ENCODE measurements at places on chromosomes 2 and 18. TPM values are rescaled to one million over a fixed set of nuclear protein-coding genes. Genes with fewer than 3 reads are reported as not detected.

- no peak for DNase-seq
Measured at GRCh38 chr2:192953116-192953515, 758.4 kb upstream of the TMEFF2 start.

- DNase-seq, result no peak
Measured at GRCh38 chr2:14632133-14632936, at the start of gene LRATD1. TSS of gene LRATD1 (plus strand) at chr2:14632717. CDS start at chr2:14633980, 1,263 bp downstream.

DNA sequence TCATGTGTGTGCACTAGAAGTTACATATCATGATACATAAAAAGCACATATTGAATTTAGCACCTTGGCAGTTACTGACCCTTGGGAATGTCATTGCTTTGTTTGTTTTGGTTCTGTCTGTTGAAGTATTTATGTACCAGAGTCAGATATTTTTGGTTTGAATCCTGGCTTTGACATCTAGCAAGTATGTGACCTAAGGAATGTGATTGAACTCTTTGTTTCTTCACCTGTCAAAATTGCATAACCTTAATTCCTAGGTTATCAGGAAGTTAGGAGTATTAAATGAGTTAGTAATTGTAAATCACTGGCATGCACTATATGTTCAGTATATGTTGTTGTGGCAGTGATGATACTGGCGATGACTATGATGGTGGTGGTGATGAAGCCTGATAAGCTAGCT is 1003.5 kb upstream of the NRXN1 start:
- DNase-seq, result no peak

- DNase-seq, result no peak
Measured at GRCh38 chr2:218644721-218645120, 14.7 kb downstream of the ZNF142 start.

GRCh38 chr2:86793752-86794151 is 3.0 kb upstream of the CD8A start:
- DNase-seq, result no peak

DNA sequence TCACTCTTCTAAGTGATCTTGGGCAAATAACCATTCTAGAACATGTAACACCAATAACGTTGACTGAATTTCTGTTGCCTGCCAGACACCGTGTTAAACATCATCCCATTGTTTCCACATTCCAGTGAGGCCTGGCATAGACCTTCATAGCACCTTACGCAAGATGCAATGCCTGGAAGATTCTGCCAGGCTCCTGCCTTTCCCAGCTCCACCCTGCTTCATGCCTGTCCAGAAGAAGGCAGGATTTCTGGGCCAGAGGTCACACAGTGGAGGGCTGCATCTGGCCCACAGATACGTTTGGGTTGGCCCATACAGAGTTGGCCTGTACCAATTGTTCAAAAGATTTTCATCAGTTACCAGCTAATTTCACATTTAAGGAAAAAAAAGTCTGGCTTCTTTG is 46.3 kb downstream of the EN1 start:
- no peak for DNase-seq

DNA sequence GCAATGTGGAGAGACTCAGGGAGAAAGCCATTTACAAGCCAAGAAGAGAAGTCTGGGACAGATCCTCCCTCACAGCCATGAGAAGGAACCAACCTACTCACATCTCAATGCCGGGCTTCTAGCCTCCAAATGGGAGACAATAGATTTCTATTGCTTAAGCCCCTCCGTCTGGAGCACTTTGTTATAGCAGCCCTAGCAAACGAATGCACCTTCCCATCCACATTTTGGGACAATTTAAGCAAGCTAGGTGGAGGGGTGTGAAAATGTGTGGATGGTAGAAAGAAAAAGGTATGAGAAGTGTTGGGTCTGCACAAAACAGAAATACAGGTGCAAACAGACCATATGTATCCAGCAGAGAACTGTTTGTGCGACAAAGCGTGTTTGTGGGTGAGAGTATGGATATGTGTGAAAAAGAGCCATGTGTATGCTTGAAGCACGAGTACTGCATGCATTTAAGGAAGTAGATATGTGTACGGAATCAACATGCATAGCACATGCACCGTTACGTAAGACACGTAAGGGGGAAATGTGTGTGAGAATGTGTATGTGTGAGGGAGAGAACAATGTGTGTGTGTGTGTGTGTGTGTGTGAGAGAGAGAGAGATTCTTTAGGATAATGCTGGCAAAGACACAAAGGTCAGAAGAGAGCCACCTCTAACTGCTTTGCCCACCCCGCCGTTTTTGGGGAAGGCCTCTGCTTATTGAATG is 13.1 kb upstream of the E2F6 start:
- no peak for DNase-seq

STARD6 gene
- not detected for total RNA-seq

C1GALT1C1L gene
- 0.74 TPM for total RNA-seq

DNA sequence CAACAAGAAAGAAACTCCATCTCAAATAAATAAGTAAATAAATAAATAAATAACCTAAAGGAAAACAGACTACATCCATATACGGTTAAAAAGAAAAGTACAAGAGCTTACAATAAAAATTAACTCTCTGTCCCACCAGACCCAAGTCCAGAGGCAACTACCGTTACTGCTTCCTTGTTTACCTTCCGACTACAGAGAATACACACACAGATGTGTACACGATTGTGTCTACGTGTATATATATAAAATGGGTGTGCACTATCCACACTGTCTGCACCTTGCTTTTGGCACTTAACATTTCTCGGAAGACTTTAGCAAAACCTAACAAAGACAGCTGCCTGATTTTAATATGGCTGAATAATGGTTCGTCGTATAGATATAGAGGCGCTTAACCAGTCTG is 69.9 kb downstream of the ACTR2 start:
- DNase-seq, result no peak

GRCh38 chr2:97714084-97714949 is 941 bp downstream of the ZAP70 start:
- DNase-seq, result no peak

IGFBP2 gene
- total RNA-seq, result 32.5 TPM

DNA sequence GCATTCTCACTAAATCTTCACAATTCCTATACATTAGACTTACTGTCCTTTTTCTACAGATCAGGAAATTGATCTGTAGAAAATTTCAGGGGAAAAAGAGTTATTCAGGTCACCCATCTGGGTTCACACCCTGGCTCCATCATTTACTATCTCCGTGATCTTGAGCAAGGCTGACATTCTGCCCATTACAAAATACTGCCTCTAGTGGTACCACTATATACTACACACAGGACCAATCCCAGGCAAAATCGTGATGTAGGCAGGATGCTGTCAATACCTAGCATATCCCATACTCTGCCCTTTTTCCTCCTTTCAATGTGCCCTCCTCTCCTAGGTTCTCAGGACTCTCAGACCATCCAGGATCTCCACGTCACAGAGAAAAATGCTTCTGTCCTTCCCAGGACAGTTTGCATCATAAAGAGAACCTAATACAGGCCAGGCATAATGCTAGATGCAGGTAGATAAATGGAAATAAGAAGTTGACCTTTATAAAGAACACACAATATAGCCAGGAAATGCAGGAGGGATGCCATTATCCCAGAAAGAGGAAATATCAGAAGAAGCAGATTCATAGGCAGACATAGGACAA is 101.9 kb downstream of the CDH20 start:
- no peak for DNase-seq

GRCh38 chr18:38496222-38496793 is 930.7 kb upstream of the CELF4 start:
- DNase-seq, result no peak

GRCh38 chr2:122955776-122956175 is 1069.3 kb upstream of the CNTNAP5 start:
- DNase-seq, result no peak

UGT1A5 gene
- not detected for total RNA-seq

- no peak for DNase-seq
Measured at GRCh38 chr2:131156452-131157149, 51.5 kb downstream of the PLEKHB2 start.

DNA sequence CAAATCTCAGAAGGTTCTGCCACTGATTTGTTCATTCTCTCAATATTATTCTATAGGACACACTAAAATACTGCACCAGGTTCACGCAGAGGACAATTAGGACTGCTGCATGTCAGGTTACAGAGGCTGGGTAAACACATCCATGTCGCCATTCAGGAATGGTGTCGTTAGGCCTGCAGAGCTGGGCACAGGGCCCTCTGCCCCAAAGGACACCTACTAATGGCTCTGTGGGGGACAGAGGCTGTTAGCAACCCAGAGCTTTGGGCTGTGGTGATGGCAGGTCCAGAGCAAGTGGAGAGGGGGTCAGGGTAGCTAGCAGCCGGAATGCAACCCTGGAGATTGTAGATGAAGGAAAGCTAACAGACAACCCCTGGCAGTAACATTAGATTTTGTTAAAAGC is 115.9 kb downstream of the TTC32 start:
- DNase-seq, result no peak

GRCh38 chr18:50458366-50458765 is 83.5 kb downstream of the SKA1 start:
- no peak for DNase-seq

DNA sequence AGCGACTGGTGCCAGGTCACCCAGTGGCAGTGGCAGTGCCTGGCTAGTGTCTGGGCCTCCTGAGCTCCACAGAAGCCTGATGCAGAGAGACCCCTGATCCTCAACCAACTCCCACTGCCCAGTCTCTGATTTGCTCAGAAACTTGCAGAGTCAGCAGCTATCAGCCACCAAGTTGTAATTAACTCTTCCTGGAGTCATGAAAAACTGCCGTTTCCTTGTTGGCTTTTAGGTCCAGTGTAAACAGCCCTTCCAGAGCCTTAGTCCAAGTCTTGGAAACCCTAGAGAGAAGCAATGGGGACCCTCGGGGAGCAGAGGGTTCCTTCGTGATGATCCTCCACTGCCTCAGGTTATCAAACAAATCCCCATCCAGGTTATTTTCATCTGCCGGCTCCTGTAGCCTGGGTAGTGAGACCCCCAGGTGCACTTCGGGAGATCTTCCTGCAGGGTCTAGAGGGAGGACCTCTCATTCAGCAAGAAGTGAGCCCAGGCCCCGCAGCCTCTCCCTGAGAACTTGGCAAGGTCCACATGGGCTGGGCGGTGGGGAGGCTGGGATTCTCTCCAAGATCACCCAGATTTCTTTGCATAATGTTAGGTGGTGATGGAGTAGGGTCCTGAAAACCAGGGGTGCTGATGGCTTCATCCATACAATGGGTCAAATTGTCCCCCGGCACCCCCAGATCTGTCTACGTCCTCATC is 137.7 kb upstream of the HDAC4 start:
- no peak for DNase-seq

DNA sequence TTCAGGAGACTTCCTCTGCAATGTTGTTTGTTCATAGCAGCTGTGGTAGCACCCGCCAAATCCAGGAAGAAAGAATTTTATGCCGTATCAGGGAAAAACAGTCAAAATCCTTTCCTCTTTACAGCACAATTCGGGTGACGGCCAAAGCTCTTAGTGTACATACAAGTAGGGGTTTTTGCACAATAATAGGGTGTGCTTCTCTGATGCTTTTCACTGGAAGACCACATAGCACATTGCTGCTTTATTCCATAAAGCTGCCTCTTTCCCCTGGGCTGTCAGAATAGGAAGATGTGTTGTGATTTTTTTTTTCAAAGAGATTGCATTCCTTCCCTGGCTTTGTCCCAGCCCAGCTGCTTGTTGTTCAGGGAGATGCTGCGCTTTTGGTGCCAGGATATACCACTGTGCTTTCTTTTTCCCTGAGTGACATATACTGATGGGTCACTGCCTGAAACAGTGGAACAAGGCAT is 27.2 kb upstream of the LANCL1 start:
- DNase-seq, result no peak

UGT1A3 gene
- total RNA-seq, result not detected

GRCh38 chr2:138898855-138899254 is 118.7 kb upstream of the NXPH2 start:
- DNase-seq, result no peak

- no peak for DNase-seq
Measured at GRCh38 chr2:222747526-222748160, 76.2 kb downstream of the MOGAT1 start.

DNA sequence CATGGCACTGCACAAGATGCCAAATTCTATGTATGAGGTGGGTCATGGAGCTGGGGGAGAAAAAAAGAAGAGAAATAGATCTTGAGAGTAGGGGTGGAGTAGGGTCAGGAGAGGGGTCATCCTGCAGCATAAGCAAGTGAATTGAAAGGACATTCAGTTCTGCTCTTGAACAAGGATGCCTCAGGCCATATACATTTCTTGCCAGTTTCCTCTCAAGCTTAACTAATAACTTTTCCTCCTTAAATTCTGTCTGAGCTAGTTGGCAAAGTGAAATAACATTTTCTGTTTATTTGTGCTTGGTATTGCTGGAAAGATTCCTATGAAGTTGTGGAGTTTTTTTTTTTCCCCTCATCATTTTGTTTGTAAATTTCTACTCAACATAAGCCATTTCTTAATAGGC is 99.0 kb upstream of the LTBP1 start:
- no peak for DNase-seq

DUSP19 gene
- total RNA-seq, result 1.6 TPM

SANBR gene
- total RNA-seq, result 9.4 TPM

DNA sequence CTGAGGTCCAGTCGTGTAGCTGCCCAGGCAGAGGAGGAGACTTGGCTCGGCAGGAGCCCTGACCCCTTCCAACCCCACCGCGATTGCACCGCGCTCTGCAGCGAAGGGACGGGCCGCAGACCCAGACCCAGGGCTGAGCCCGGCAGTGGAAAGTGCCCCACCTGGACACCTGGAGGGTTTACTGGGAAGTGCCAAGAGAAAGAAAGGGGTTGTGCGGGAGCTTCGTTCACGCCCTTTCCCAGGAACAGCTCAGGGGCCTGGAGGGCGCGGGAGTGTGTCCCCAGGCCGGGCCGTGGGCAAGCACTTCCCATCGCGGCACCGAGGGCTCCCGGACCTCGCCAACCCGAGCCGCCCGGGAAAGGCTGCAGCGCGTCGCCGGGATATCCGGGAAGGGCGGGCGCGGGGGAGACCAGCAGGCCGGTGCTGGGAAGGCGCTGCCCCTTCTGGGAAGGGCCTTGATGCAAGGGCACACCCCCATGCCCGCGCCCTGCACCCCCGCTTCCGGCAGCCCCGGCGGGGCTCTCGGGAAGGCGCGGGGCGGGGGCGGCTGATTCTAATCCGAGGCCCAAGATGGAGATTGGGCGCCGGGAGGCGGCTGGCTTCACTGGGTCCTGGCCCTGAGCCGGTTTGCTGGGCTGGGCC is 36.1 kb upstream of the MRPL33 start:
- no peak for DNase-seq

GRCh38 chr2:159091381-159091780 is 122.9 kb downstream of the TANC1 start:
- no peak for DNase-seq

All from activated T-helper 2 cell treated with anti-CD3 and anti-CD28 coated beads, Interferon-gamma antibody, Interleukin-2, Interleukin-4, amounts not matched to agents 10 μg/mL and 5 μg/mL and 100 μg/mL, durations not matched to agents 14 hours and 24 hours and 36 hours (primary cell).